ENCODE measurements at places on chromosomes 7 and 10. TPM values are rescaled to one million over a fixed set of nuclear protein-coding genes. Genes with fewer than 3 reads are reported as not detected.

Gene SPACDR
- 0.48 TPM for total RNA-seq

Gene CPXM2
- total RNA-seq = 0.65 TPM

Gene AGR2
- total RNA-seq = not detected

Gene PSD
- total RNA-seq = not detected

Gene NCF1
- total RNA-seq = not detected

Gene GARIN1A
- total RNA-seq = 1.2 TPM

Gene OR6V1
- not detected for total RNA-seq

Gene CPN1
- total RNA-seq = not detected

Gene IDE
- total RNA-seq = 34.6 TPM

Gene TUBB8
- not detected for total RNA-seq

Gene ADGRA1
- not detected for total RNA-seq

Gene LEP
- total RNA-seq = not detected

Gene GNG11
- total RNA-seq = 284 TPM

Gene TFPI2
- 86.2 TPM for total RNA-seq

Gene ANXA7
- total RNA-seq = 91.5 TPM

Gene OPN4
- not detected for total RNA-seq

Gene CFAP70
- total RNA-seq = 0.29 TPM

Gene SLC26A4
- 4.9 TPM for total RNA-seq

Gene INA
- total RNA-seq = 0.33 TPM

Gene RET
- not detected for total RNA-seq

Gene TUBAL3
- total RNA-seq = 1.3 TPM

Gene FAM13C
- total RNA-seq = 8.3 TPM

Gene VWDE
- total RNA-seq = not detected

Gene GJC3
- total RNA-seq = 0.19 TPM

Gene ATRNL1
- under 0.01 TPM for total RNA-seq

Gene ACTR1A
- 213 TPM for total RNA-seq

Gene SPDYE16
- not detected for total RNA-seq

Gene LRIT1
- total RNA-seq = not detected

Gene MYL10
- not detected for total RNA-seq

Gene ELFN1
- 0.65 TPM for total RNA-seq

Gene LIPN
- total RNA-seq = not detected

Gene MXI1
- total RNA-seq = 5.0 TPM

Gene SNCG
- 53.1 TPM for total RNA-seq

Gene RAPGEF5
- 197 TPM for total RNA-seq

Gene KCNH2
- total RNA-seq = under 0.01 TPM

Gene NRG3
- total RNA-seq = 6.5 TPM

Gene TEX36
- not detected for total RNA-seq

Data from vein endothelial cell (primary cell).